ENCODE measurements at places on chromosomes 7 and 10.

GRCh38 chr7:37216156-37216852, 232.4 kb downstream of the ELMO1 start:
- no peak for DNase-seq

DNA sequence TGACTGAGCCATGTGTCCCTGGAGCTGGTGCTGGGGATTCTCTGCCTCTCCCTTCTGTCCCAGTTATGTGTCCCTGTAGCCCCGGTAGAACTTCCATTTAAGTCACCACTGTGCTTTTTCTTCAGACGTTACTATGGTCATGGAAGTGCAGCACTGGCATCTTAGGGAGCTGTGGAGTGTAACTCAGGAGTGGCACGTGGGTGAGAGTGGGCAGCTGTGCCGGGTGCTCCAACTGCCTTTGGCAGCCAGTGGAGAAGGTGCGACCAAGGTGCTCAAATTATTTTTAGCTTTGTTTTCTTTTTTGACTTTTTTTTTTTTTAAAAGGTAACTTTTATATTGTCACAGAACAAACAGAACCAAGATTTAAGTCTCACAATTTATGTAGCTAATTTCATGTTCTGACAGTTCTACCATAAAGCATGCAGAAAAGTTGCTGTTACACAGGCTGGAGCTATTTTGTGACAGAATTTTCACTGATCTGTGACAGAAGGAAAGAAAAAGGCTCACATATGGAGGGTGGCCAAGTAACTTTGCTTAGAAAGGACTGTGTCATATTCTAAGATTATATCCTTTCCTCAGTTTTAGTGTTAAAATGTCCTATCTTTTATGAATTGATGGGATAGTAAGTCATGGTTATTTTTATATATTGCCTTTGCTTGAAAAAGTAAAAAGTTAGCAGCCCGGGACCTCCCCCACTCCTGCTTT, 73.9 kb downstream of the SH2D4B start:
- no peak for DNase-seq

GRCh38 chr7:142583446-142583845, 165.8 kb upstream of the PRSS1 start:
- DNase-seq = no peak

DNA sequence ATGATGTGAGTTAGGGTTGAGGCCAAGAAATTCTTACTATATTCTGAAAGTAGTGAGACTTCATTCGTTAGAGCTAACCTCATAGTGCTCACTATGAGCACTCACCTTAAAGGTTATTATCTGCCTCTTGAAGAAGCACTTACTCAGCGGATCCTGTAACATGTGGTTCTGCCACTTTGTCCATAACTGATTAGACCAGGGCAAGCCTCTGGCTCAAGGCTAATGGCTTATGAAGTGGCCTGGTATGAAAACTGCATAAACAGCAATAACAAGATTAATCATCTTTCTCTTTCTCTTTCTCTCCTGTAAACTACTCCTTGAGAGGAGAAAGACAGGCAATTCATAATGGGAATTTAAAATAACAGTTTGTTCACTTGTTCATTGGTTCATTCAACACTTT, 82.8 kb downstream of the MAPK8 start:
- no peak for DNase-seq

DNA sequence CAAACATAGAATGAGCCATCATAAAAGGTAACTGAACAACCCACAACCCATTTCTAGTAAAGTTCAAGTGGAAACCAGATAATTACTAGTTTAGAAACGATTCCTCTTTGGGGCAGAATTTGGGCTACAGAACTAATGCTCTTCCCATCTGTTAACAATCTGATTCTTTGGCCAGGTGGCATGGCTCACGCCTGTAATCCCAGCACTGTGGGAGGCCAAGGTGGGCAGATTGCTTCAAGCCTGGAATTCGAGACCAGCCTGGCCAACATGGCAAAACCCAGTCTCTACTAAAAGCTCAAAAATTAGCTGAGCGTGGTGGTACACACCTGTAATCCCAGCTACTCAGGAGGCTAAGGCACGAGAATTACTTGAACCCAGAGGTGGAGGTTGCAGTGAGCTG, 18.5 kb downstream of the CYP51A1 start:
- peak; percentile 3 for DNase-seq

DNA sequence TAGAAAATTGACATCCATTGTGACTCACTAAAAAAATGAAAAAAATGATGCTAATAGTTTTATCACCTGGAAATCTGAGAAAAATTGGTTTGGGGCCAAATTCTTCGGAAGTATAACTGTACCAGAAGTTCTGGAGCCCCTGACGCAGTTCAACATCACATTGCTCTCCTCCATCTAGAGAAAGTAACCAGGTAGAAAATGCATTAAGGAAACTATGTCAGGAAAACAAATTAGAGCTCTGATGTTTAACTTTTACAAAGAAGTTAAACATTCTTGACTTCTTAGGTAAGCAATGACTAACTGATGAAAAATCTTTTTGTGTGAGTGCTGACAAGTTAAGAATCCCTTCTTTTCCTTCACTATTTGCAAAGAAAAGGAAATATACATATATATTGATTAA, 61.1 kb upstream of the TMEM196 start:
- DNase-seq = no peak

DNA sequence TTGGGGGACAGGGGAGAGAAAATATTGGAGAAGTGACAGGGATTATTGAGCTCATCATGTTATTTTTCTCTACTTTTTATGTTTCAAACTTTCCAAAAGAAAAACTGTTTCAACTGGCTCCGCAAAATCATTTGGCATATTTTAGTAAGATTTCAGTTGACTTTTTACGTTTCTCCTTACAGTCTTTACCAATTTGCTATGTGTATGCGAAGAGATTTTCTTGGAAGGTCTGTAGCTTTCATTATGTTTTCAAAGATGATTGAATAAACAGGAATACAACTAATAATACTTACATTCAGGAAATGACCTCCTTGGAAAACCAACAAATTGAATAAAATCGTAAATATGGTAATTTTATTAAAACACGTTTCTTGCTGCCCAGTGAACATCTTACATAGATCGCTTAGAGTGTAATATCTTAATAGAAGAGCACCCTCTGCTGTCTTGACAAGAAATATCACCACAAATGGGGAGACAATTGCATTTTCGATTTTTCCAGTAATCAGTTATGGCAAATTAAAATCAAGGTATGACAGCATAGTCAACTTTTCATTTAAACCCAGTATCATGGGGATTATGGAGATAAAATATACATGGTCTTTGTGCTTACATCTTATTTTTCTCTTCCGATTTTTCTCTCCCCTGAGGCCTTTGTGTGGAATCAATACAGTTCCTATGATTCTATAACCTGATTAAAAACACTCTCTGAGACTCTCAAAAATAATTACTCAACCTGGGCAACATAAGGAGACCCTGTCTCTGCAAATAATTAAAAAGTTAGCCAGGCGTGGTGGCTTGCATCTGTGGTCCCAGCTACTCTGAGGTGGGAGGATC, 43.1 kb downstream of the MBL2 start:
- no peak for DNase-seq

DNA sequence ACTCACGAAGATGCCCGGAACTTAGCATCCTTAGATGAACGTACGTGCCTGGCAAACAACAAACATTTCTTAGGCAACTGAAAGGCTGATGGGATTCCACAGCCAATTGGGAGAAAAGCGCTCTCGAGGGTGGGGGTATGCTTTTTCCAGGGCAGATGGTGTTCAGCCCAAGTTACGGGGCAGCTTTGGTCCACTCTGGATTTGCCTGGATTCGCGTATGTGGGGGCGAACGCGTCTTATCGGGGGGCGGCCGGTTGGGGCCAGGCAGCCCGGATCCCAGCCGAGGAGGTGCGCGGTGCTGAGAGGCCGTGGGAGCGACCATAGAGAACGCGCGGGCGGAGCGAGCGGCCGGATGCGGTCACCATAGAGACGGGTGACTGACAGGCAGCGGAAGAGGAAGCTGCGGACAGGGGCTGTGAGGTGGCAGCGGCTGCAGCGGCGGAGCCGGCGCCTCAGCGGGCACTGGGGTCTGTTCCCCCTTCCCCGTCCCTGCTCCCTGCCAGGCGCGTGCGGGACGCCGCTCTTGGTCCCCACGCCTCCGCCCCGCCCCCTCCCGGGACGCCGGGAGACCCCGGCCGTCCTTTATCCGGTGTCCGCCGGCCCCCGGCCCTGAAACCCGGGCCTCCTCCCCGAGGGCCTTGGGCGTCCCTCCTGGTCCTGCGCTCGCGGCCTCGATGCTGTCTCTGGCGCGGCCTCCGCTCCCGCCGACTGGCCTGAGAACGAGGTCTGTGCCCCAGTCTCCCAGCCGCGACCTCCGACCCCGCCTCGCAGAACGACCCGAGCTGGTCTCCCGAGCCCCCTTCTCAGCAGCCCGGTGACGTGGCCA, at the start of gene CHPF2:
Gene CHPF2, plus strand, starts transcription at position 393 of the 826 bp plus-strand sequence. CDS start 1,529 bp downstream, outside the sequence.
- DNase-seq = peak; percentile 79

GRCh38 chr7:13832346-13832745, 157.1 kb downstream of the ETV1 start:
- DNase-seq = no peak

GRCh38 chr7:50594734-50595485, 29.7 kb upstream of the DDC start:
- DNase-seq = no peak

- DNase-seq = no peak
Measured at GRCh38 chr10:9853405-9854355, 1164.0 kb upstream of the CELF2 start.

GRCh38 chr7:26653430-26654399, 210.7 kb downstream of the SKAP2 start:
- peak; percentile 30 for DNase-seq

DNA sequence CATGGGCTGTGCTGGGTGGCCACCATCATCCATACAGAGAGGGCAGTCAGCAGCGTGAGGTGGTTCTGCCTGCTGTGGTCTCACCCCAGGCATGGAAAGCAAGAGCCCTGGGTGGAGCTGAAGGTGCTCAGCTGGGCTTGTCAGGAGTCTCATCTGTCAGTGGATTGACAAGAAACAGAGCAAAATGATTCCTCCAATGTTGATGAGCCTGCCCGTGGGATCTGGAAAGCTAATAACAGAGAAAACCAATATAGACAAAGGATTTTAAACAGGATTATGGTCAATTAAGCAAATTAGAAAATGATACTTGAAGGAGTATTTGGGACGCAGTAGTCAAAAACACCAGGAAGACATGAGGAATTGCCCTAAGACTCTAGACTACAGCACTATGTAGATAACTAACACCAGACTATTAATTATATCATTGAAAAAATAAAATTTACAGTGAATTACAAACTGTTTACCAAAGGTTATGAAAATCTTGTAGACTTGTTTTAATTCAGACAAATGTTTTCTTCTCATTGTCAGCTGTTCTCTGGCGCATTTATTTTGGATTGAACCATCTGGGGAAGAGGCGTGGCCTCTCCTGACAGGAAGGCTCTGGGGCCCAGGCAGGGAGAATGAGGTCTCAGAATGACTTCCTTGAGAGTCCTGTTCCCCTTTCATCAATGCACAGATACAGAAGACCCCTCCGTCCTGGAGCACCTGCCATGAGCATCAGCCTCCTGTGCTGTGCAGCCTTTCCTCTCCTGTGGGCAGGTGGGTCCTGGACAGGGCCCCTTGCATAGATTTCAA, 211.2 kb upstream of the PRSS58 start:
- no peak for DNase-seq

- no peak for DNase-seq
Measured at GRCh38 chr10:87775766-87776165, 42.3 kb downstream of the ATAD1 start.

DNA sequence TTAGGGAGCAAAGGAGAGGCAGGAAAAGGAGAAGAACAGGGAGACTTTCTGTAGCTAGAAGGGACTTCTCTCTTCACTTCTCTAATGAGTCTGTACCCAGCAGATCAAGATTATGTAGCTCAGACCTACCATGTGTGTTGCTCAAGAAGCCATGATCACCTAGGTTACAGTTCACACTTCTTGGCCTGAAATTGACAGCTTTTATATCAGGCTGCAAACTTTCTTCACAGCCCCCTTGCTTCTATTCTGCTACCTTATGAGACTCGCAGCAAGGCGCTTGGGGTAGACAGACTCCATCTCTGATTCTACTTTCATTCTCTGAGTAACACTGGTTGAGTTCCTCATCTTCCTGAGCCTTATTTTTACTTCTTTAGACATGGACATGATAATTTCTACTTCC, 19.6 kb upstream of the GIMAP2 start:
- no peak for DNase-seq

DNA sequence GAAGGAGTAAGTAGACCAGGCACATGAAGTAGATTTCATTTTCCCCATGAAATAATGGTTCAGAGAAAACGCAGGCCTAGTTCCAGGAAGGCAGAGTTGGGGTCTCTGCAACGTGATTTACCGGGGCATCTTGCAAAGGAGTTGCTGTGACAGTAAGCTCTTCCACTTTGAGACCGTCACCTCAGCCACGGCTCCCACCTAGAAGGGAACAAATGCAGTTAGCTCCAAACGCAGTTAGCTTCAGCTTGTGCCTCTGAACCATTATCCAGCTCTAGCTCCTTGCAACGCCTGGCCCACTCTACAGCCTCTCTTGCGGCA, 7.0 kb upstream of the MYO1G start:
- no peak for DNase-seq

GRCh38 chr7:80432166-80432565, 79.7 kb downstream of the GNAT3 start:
- DNase-seq = no peak

- DNase-seq = peak; percentile 76
Measured at GRCh38 chr7:129779602-129780256, 168.2 kb downstream of the NRF1 start.

DNA sequence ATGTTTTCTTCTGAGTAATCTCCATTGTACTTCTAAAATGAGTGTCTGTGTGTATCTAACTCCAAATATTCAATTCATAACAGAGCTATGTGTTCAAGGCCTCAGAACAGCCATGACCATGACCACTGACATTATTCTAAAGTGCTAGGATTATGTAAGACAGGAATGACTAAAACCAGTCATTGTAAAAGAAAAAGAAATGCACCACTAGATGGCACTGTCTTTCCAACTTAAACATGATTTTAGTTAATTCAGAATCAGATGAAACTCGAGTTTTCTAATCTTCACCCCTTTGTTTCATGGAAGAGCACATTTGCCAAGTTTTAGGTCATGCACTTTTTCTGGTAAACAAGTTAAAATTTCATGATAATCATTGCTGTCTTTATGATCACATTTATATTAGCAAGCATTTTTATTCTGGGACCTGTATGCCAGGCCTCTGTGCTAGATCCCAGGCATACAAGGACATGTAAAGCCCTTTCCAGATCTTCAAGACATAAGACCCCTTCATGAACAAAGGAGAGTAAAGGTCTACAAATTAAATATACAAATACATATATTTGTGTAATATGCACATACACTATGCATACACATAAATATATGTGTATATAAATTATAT, 26.1 kb upstream of the RSU1 start:
- DNase-seq = no peak

DNA sequence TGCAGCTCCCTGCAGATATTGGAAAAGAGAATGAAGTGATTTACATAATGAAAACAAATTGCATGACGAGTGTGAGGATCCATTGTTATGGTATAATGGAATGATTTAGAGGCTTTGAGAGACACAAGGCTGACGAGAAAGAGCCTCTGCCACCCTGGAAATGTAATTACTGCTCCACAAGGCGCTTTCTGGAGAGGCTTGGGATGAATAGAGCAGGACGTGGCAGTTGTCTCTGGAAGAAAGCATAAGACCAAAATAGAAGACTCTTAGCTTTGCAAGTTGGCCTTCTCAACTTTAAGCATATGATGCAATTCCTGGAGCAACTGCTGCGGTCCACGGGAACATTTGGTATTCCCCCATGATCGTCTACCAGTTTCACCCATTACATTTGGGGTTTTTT, 181.9 kb upstream of the TCF7L2 start:
- DNase-seq = no peak

GRCh38 chr7:117623606-117624005, 143.8 kb downstream of the CFTR start:
- DNase-seq = no peak

Measured in NCI-H2171 (cell line).